ENCODE measurements at places on chromosomes 12 and 14. TPM values are rescaled to one million over a fixed set of nuclear protein-coding genes. Genes with fewer than 3 reads are reported as not detected.

DNA sequence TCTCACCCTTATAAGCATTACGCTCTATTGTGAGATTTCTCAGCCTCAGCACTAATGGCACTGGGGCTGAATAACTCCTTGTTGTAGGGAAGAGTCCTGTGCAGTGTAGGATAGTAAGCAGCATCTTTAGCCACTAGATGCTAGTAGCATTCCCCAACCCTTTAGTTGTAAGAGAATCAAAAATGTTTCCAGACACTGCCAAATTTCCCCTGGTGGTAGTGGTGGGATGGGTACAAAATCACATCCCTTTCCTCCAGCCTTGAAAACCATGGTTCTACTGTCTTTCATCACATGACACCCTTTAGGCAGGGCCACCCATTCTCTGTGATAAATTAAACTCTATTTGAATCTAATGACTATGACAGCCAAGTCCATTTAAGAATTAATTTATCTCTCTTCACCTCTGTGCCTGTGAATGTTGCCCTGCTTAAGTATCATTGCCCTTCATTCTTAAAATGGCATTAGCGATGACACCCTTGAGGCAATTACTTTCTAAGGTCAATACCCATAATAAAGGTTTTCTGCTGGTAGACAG, 199.4 kb downstream of the ANO4 start:
- no peak for DNase-seq
- no peak overlapping the region for H3K4me3 ChIP-seq
- H3K4me1 ChIP-seq, result no peaks in the 10 kb centered on the region
- H3K27ac ChIP-seq, result no peak overlapping the region
- H3K27me3 ChIP-seq, result no peaks in the 10 kb centered on the region

DNA sequence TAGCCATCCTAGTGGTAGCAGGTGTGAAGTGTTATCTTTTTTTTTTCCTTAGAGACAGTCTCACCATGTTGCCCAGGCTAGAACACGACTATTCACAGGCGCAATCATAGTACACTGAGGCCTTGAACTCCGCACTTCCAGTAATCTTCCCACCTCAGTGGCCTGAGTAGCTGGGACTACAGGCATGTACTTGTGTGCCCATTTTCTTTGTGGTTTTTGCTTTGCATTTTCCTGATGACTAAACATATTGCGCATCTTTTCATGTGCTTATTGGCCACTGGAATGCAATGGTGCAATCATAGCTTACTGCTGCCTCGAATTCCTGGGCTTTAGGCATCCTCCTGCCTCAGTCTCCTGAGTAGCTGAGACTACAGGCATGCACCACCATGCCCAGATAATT, 33.3 kb upstream of the GCH1 start:
- H3K4me1 ChIP-seq, result no peaks in the 10 kb centered on the region
- H3K27me3 ChIP-seq, result no peaks in the 10 kb centered on the region
- no peak overlapping the region for H3K4me3 ChIP-seq
- H3K36me3 ChIP-seq, result no peaks in the 10 kb centered on the region

- no peaks in the 10 kb centered on the region for H3K27me3 ChIP-seq
- H3K36me3 ChIP-seq, result no peaks in the 10 kb centered on the region
- H3K4me3 ChIP-seq, result no peak overlapping the region
- H3K4me1 ChIP-seq, result no peaks in the 10 kb centered on the region
- H3K27ac ChIP-seq, result no peak overlapping the region
Measured at GRCh38 chr14:96584907-96585671, 82.9 kb downstream of the PAPOLA start.

IL31 gene
- total RNA-seq, result not detected

DNA sequence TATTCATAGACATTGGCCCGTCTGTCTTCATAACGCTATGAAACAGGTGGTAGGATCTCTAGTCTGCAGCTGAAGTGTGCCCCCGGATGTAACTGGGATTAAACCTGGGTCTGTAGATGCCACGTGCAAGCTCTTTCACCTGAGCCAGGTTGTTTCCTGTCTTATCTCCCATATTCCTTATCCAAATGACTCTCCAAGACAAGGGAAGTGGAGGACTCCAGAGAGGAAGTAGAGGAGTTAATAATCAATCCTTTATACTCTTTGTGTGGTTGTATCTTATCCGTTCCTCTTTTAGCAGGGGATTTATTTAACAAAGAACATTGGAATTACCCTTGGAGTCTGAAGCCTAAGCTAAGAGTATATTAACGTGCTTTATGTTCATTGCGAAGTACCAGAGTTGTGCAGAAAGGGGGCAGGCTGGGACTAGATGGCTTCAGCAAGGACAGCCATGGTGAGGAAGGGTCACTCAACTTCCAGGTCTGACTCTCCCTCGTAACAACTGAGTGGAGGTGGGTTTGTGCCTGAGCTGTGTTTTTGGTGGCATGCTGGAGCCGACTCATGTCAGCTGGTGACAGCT, 82.8 kb downstream of the RIN3 start:
- H3K4me3 ChIP-seq, result no peak overlapping the region
- H3K27me3 ChIP-seq, result no peaks in the 10 kb centered on the region
- no peak for DNase-seq
- H3K4me1 ChIP-seq, result no peaks in the 10 kb centered on the region
- H3K27ac ChIP-seq, result no peak overlapping the region
- H3K36me3 ChIP-seq, result no peaks in the 10 kb centered on the region

DNA sequence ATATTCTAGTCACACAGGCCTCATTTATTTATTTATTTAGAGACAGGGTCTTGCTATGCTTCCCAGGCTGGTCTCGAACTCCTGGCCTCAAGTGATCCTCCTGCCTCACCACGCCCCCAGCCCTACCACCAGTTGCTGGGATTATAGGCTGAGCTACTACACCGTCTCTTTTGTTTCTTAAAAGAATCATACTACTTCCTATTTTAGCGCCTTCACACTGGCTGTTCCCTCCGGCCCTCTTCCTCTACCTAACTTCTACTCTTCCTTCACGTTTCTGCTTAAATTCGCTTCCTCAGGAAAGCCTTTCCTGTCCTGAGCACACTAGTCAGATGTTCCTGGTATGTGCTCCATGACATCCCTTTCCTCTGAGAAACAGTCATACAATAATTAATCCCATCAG, 6.4 kb upstream of the MRPL42 start:
- no peaks in the 10 kb centered on the region for H3K27me3 ChIP-seq
- no peaks in the 10 kb centered on the region for H3K36me3 ChIP-seq
- no peak overlapping the region for H3K27ac ChIP-seq
- H3K4me1 ChIP-seq, result no peaks in the 10 kb centered on the region
- no peak for DNase-seq

ASIC1 gene
- total RNA-seq, result 0.32 TPM

DNA sequence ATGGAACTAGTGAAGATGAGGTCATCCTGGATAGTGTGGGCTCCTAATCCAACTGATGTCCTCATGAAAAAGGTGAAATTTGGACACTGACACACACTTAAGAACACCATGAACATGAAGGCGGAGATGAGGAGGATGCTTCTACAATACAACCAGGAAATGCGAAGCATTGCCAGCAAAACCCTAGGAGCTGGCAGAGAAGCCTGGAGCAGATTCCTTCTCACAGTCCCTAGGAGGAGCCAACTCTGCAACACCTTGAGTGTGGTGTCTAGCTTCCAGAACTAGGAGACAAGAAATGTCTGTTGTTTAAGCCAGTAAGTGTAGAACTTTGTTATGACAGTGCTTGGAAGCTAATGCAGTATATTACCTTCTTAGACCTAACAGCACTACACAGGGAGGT, 191.9 kb upstream of the PWP1 start:
- no peak overlapping the region for H3K4me3 ChIP-seq

GRIP1 gene
- total RNA-seq, result 1.7 TPM

GRCh38 chr14:34212172-34212929, 249.7 kb downstream of the SPTSSA start:
- H3K27ac ChIP-seq, result no peak overlapping the region
- no peaks in the 10 kb centered on the region for H3K27me3 ChIP-seq
- DNase-seq, result no peak
- H3K4me1 ChIP-seq, result no peaks in the 10 kb centered on the region
- no peaks in the 10 kb centered on the region for H3K36me3 ChIP-seq

DNA sequence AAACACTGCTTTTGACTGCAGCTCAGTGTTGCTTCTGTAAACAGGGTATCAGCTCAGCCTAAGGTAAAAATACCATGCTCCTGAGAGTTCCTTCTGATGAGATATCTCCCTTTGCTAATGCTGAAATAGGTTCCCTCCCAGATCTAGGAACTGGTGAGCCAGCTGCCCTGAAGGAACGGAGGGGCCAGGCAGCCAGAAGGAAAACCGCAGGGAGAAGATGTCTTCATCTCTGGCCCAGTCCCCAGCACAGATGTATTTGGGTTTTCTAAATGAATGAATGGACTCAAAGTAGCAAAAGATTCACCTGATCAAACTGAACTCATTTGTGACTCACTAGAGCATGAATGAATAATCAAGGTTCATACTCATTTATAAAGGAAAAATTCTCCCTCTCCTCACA, 247.8 kb downstream of the MSRB3 start:
- no peaks in the 10 kb centered on the region for H3K27me3 ChIP-seq
- no peaks in the 10 kb centered on the region for H3K4me1 ChIP-seq
- H3K4me3 ChIP-seq, result no peak overlapping the region
- H3K36me3 ChIP-seq, result no peaks in the 10 kb centered on the region
